ENCODE measurements at places on chromosomes 6 and 20.

DNA sequence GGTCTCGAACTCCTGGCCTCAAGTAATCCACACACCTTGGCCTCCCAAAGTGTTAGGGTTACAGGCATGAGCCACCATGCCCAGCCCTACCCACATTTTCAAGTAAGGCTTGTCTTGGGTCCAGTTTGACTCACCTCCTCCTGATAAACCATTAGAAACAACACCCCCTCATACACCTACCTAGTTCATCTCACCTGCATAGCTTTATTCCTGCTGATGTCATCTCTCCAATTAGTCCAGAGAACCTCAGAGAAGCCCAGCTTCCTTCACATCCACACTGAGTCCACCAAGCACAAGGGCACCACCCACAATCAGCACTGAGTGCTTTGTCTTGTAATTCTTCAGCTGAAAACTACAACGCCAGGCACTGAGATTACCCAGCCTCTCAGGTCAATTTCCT is 35.3 kb downstream of the KIF16B start:
- DNase-seq: no peak

GRCh38 chr20:37878835-37879599 is 23.9 kb upstream of the VSTM2L start:
- no peak for DNase-seq

DNA sequence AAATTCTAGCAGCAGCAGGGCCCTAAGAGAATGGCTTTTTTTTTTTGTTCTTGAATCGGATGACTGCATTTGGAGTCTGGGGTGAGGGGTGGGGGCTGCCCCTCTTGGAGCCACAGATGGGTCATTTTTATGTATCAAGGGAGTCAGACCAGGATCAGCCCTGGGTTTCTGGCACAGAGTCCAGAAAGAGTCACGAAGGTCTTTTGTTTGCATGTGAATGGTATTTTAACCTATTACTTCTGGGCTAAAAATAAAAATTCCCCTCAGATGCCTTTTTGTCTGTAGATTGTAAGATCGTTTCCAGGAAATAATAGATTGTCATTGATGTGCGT is 72.5 kb downstream of the PHACTR3 start:
- no peak for DNase-seq

GRCh38 chr6:39342692-39343395 is 20.3 kb upstream of the KCNK16 start:
- no peak for DNase-seq

DNA sequence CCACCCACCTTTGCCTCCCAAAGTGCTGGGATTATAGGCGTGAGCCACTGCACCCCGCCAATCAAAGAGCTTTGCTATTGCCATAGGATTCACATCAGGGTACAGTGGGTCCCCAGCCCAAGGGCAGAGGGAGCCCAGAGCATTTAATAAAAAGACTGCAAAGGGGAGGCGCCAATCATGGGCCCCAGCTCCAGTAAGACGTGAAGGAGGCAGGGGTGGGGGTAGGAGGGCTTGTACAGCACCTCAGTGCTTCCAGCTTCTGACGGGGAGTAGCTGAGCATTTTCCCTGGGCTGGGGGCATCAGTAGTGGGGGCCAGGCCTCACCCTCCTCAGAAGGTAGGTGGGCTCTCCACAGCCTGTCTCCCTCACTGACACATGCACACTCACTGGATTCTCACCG is 1.5 kb downstream of the ADA start:
- DNase-seq: no peak

- peak; percentile 99 for DNase-seq
Measured at GRCh38 chr6:135851442-135852271, at the start of gene PDE7B. PDE7B (plus strand) TSS chr6:135851701.

GRCh38 chr6:12555267-12555666 is 161.3 kb upstream of the PHACTR1 start:
- DNase-seq: peak; percentile 89

DNA sequence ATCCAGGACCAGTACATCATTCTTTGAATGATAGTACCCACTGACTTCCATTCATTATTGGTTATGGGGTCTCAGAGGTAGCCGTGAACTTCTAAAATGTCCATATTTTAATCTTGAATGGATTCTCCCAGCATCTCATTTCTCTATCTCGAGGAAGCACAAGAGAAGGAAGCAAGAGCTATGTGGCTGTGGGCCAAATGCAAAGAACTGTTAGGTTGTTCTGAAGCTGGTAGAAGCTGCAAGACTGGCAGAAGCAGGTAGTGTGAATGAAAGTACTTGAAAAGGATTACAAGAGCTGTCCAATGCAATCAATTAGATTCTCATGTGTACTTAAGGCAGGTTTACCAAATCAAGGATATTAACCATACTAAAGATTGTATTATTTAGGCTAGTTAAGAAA is 1131.8 kb downstream of the GRIK2 start:
- DNase-seq: no peak

GRCh38 chr6:157442291-157442690 is 61.3 kb downstream of the ZDHHC14 start:
- peak; percentile 19 for DNase-seq

DNA sequence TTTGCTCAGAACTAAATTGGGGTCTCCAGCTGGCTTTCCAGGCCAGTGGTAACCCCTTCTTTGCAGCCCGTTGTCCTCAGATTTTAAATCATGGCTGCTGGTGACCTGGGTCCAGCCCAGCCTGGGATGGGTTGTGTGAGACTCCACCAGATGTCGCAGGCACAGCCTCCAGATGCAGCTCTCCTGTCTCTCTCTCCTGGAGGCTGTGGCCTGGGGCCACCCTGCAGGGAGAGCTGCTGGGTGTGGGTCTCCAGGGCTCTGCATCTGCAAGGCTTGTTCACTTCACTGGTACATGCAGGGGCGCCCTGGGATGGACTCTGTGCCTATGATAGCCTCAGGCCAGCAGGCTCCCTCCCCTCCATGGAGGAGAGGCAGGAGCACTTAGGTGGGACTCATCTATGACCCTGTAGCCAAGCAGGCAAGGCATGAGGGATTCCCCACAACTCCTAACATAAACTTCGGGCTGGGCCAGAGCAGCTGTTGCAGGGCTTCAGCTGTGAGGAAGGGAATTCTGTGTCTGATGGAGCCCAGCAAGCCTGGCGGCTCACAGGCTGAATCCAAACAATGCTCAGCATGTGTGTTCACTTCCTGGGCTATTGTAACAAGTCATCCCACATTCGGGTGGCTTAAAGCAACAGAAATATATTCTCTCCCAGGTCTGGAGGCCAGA is 94.7 kb upstream of the NXT1 start:
- DNase-seq: peak; percentile 54

GRCh38 chr6:43402820-43403219 is 24.5 kb upstream of the ABCC10 start:
- no peak for DNase-seq

GRCh38 chr20:64223526-64224067 is 32.0 kb upstream of the PCMTD2 start:
- DNase-seq: peak; percentile 28

- peak; percentile 19 for DNase-seq
Measured at GRCh38 chr6:72328775-72329174, 293.1 kb upstream of the KCNQ5 start.

- peak; percentile 50 for DNase-seq
Measured at GRCh38 chr20:44187772-44188709, 1.1 kb upstream of the JPH2 start.

- DNase-seq: peak; percentile 76
Measured at GRCh38 chr6:157092736-157093135, 230.6 kb downstream of the TMEM242 start.

- DNase-seq: no peak
Measured at GRCh38 chr6:29490552-29490951, 2.8 kb upstream of the MAS1L start.

GRCh38 chr6:124436803-124437202 is 525.4 kb upstream of the RNF217 start:
- no peak for DNase-seq

- DNase-seq: no peak
Measured at GRCh38 chr20:37547912-37548311, 20.2 kb upstream of the BLCAP start.

- no peak for DNase-seq
Measured at GRCh38 chr20:20782755-20783154, 70.3 kb upstream of the RALGAPA2 start.

GRCh38 chr20:13158369-13158768 is 62.7 kb upstream of the ISM1 start:
- no peak for DNase-seq

GRCh38 chr6:165186441-165187205 is 122.8 kb downstream of the C6orf118 start:
- no peak for DNase-seq

DNA sequence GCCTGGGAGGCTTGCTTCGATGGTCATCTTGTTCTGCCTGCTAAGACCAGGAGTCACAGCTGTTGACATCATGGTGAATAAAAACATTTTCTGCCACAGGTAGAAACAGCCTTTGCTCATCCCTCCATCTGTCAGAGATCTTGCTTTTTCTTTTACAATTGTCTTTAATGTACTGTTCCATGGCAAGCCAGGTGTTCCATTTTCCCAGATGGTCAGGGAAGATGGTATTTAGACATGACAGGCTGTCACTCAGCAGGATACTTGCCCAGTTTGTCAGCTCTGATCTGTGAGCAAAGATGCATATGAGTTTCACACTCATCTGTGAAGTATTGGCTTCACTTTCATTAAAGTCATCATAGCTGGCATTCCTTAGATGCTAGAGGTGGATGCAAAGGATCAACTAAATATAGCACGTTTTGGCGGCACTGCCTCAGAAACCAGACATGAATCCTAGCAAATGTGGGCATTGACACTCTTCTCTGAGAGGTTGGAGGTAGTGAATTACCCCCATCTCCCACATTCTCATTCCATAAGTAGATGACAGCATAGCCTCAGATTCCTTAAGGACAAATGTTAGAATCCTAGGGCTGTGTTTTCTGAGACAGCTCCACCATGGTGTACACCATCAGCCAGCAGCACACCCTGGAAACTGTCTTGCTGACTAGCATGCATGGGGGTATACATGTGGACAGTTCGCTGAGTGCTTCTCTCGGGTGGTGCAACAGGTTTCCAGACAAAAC is 4.2 kb downstream of the SSTR4 start:
- no peak for DNase-seq

GRCh38 chr20:58652606-58653294 is 1.7 kb downstream of the STX16 start:
- peak; percentile 39 for DNase-seq

DNA sequence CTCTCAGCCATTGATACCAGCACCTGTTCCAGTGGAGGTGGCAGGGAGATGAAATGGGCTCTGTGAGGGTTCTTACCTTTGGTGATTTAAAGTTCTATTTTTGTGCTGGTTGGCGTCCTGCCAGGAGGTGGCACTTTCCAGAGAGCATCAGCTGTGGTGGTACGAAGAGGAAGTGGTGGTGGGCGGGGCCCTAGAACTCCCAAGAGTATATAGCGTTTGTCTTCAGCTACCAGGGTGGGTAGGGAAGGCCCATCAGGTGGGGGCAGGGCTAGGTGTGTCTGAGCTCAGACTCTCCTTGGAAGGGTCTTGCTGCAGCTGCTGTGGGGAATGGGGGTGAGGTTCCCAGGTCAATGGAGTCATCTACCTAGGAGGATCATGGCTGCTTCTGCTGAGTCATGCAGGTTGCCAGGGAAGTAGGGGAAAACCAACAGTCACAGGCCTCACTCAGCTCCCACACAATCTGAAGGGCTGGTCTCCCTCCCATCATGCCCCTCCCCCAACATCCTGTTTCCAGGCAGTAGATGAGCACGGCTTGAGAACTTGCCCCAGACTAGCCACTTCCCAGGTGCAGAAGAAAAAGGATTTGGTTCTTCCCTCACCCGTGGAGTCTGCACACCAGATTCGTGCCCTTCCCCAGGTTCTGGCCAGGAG is 46.6 kb downstream of the MOXD1 start:
- DNase-seq: peak; percentile 58

GRCh38 chr20:43910564-43910963 is 4.1 kb upstream of the TOX2 start:
- DNase-seq: no peak

- DNase-seq: peak; percentile 40
Measured at GRCh38 chr6:18632670-18633410, 245.7 kb downstream of the RNF144B start.

- DNase-seq: no peak
Measured at GRCh38 chr6:94468830-94469229, 1049.5 kb upstream of the EPHA7 start.

DNA sequence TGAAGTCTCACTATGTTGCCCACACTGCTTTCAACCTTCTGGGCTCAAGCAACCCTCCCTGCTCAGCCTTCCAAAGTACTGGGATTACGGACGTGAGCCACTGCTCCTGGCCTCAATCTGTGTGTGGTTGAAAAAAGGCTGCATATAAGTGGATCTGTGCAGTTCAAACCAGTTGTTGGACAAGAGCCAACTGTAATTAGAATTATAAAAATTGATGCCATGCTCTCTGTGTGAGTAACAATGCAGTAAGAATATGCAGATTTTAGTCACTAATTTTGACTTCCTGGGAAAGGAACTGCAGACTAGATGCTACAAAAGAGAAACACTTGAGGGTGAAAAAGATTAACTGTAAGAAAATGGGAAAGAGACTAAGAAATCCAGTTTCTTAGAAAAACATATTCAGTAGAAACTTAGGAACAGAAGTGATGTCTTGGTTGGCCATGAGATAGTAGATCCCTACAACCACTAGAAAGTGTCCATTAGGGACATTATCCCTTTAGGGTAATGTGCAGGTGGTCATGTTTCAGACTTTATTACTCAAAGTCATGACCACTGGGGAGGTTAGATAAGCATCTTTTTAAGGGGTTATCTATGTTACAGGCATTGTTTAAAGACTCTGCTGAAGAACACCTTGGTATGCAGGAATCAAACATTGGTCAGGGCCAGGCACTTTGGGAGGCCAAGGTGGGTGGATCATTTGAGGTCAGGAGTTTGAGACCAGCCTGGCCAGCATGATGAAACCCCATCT is 26.3 kb downstream of the ITCH start:
- no peak for DNase-seq

- DNase-seq: no peak
Measured at GRCh38 chr6:74075896-74076295, 379.9 kb downstream of the CD109 start.

GRCh38 chr6:168371185-168371584 is 51.6 kb upstream of the DACT2 start:
- DNase-seq: no peak

- no peak for DNase-seq
Measured at GRCh38 chr20:16516794-16517193, 56.5 kb downstream of the KIF16B start.

DNA sequence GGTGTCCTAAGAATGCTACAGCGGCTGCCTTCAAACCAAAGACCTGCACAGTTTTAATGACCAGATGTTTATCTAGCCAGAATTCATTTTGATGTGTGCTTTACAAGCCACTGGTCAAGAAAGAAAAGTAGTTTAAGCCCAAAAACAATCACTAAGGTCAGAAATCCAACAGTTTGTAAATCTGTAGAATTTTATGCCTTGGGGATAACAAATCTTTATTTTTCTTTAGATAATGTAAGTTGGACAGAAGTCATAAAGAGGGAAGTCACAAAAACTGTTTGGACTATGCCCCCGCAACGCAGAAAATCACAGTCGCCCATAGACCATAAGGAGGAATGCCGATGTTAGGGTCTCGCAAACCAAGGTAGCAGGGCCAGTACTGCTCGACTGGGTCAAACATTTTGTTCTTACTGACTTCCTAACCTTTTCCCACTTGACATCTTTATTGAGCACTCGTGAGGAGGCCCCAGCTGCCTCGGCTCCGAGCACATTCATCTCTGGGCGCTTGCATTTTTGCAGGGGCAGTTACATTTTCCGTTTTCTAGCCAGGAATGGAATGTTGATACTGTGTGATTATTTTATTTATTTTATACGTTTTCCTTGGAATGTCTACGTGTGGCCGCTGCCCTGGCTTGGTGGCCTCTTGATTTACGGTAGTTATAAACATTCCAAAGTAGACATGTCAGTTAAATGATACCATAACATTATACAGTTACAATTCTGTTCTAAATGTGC is 56.7 kb upstream of the APCDD1L start:
- peak; percentile 19 for DNase-seq

- no peak for DNase-seq
Measured at GRCh38 chr20:33649201-33649681, 12.9 kb upstream of the C20orf144 start.
